ENCODE measurements at places on chromosomes 11 and 22.

GRCh38 chr11:75510004-75510722 lies 15.6 kb downstream of the GDPD5 start:
- DNase-seq: no peak

DNA sequence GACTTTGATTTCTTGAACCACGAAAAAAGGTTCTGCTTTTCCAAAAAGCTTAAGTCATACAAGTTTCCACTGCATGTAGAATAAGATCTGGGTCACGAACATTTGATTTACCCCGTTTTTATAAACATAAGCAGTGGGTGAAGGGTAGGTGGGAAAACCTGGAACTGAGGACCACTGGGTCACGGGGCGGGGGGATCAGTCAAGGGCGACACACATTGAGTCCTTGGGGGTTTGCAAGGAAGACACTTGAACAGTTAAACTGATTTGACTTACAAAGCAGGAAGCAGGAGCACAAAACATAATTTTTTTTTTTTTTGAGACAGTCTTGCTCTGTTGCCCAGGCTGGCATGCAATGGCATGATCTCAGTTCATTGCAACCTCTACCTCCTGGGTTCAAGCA lies 10.9 kb downstream of the FADS3 start:
- no peak for DNase-seq

GRCh38 chr22:37999640-38000272 lies 15.4 kb upstream of the SOX10 start:
- no peak for DNase-seq

- no peak for DNase-seq
Measured at GRCh38 chr11:82862379-82862778, 37.9 kb downstream of the PRCP start.

DNA sequence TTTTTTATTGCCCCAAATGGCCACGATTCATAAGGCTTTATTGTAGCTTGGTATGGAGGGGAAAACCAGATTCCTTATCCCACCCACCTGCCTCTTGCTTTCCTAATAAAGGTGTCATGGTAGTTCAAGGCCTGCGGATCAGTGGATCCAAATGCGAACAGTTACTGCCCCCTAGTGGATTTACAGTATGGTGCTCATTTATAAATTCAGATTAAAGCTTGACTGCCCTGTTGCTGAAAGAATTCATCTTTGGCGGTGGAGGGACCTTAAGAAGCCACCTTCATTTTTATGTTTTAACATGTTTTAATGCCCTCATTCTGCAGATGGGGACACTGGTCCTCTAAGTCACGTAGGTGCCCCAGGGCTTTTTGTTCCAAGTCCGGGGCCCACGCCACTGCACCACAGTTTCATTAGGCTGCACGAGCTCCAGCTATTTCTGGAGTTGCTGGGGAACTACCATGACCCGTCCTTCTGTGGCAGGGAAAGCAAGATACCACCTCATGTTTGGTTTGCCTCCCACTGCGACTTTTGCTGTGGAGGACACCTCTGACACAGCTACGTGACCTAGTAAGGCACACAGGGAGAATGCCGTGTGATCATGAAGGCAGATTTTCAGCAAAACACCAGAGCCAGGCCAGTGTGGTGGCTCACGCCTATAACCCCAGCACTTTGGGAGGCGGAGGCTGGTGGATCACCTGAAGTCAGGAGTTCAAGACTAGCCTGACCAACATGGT lies 15.6 kb upstream of the INCENP start:
- no peak for DNase-seq

- no peak for DNase-seq
Measured at GRCh38 chr11:102603576-102603975, 21.6 kb downstream of the MMP20 start.

DNA sequence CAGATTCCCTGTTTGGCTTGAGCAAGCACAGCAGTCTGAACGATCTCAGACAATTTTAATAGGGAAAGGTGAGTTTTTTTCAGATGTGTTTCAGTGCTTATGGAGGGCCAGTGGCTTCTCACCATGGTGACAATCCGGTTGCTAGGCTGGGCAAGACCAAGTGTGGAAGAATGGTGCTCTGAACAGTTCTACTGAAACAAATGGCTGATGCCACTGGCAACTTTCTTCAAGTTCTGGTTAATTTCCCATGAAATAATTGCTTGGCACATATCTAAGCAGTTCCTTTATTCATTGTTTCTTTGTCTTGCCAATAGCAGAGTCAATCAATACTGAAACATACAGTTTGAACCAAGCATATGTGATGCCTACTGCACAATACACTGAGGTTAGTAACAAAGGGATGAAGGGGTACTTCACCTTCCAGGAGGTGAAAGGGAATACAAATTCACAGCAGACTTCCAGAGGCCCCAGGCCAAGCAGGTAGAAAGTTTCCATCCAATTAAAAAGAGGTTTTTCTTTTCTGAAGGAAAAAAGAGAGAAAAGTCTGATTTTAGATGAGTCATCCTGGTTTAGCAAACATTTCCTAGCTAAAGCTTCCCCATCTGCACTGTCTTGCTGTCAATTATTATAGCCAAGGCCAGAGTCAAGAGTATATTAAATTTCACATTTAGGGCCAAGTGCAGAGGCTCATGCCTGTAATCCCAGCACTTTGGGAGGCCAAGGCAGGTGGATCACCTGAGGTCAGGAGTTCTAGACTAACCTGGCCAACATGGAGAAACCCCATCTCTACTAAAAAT lies 21.2 kb upstream of the NDUFC2 start:
- DNase-seq: no peak

DNA sequence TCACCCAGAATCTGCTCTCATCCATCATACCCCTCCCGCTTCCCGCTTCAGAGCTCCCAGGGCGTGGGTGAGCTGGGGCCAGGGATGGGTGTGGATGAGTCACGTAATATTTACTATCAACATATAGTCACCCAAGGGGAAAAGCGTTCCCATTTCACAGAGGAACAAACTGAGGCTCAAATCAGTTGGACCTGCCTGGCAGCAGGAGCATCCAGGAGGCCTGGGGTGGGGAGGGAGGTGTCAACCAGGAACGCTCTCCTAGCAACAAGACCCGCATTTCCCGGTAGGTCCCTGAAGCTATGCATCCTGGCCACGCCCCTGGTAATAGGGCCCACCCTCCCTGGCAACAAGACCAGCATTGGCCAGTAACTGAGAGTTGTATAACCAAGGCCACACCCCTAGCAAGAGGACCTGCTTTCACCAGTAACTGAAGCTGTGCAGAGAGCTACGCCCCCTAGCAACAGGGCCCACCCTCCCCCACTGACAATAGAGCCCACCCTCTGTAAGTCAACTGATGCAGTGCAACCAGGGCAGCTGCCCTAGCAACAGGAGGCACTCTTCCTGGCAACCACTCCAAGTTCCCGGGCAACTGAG lies 32.7 kb upstream of the TXNRD2 start:
- DNase-seq: no peak

DNA sequence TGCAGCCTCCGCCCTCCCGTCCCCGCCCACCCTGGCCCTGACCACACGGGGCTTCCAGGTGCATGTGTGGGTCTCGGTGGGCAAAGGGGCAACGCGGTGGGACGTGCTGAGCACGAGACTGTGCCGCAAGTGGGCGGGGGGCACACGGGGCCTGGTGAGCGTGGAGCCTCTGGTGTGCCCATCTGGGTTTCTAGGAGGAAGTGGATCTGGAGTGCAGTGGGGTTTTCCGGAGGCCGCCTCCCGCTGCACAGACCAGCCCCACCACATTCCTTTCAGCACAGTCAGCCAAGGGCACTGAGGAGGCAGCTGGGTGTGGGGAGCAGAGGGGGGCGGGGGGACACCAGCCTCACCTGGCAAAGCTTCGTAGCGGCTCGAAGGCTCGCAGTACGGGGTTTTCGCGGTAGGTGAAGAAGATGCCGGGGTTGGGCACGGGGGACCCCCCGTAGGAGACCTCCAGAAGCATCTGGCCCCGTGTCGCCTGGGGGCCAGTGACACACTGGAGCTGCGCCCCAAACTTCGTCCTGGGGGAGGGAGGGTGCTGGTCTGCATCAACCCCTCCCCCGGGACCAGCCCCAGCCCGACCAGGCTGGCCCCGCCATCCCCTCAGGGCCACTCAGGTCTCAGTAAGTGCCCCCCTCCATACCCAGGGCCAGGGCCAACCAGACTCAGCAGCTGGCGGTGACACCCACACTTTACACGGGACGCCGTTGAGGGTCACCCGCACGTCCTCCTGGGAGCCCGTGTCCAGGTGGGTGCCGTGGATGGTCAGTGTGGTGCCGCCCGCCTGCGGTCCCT lies 12.4 kb upstream of the MAPK11 start:
- DNase-seq: no peak

- no peak for DNase-seq
Measured at GRCh38 chr11:32575070-32575469, 8.6 kb upstream of the EIF3M start.

DNA sequence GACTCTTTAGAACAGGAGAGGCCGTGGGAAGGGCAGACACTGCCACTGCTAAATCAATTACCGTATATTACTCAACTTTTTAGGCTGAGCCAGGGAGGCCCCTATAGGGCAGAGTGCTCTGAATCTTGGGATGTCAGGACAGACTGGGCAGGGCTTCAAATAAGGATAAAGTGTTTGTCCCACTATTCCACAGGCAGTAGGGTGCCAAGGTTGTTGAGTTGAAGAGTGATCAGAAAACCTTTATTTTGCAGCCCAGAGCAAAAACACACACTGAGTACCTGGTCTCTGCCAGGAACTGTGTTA lies 1.6 kb upstream of the B4GAT1 start:
- no peak for DNase-seq

DNA sequence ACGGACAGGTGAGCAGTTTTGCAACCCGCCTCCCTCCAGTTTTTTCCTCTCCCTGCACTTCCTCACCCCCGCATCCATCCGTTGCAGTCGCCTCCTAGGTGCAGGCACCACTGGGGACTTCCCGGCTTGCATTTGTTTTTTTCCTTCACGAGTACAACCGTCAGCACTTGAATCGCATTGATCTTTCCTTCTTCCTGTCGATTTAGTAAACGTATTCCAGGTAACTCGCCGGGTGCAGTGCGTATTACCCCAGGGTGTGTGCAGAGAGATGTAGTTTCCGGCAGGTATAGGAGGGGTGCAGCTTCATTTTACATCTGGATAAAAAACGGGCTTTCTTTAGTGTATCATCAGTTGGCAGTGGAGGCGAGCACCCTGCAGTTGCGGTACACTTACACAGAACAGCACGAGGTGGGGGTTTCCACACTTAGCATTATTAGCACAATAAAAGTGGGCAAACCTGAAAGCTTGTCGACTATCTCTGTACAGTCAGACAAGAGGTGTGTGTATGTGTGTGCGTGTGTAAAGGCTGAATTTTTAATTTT lies at the start of gene SORL1-AS1:
Gene SORL1-AS1 (minus strand): TSS at position 359 of the 542 bp plus-strand sequence.
- peak; percentile 70 for DNase-seq

DNA sequence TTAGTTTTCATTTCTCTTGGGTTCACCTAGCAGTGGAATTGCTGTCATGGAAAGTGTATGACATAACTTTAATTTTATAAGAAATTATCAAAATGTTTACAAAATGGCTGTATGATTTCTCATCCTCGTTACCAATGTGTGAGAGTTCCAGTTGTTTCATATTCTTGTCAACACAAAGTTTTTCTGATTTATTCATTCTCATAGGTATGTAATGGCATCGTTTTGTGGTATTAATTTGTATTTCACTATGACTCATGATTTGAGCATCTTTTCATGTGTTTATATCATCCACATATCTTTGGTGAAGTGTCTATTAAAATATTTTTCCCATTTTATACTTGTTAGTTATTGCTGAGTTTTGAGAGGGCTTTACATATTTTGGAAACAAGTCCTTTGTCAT lies 5.5 kb downstream of the FAM111B start:
- DNase-seq: no peak

- DNase-seq: no peak
Measured at GRCh38 chr22:32905400-32905799, 103.9 kb downstream of the TIMP3 start.

- no peak for DNase-seq
Measured at GRCh38 chr11:21628641-21629040, 564.2 kb upstream of the ANO5 start.

- no peak for DNase-seq
Measured at GRCh38 chr11:116931206-116931953, 94.0 kb upstream of the APOA1 start.

DNA sequence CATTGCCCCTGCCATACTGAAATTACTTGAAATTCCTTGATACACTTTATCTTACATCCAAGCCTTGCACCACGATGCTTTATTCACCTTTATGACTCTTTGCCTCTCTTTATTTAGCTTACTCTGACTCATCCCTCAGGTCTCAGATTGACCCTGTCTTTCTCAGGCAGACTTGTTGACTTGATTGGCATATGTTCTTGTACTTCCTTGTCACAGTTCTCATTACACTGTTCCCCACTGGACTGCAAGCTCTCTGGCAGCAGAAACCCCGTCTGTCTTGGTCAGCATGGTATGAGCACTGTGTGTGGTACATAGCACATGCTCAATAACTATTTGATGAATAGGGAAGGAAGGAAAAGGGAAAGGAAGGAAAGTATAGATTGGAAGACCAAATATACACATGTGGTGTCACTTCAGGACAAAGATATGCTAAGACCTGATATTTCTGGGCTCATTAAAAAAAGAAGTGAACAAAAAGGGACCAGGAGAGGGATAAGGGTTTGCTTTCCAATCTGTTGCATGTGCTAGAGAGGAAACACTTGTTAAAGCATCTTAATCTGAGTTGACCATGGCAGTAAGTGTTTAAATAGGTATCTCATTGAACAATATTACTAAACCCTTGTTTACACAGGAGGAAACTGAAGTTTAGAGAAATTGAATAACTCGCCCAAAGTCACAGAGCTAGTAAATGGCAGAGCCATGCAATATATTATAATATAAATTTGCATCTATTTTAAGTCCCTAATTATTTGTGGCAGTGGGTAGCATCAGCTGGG lies 7.2 kb downstream of the LYVE1 start:
- no peak for DNase-seq

DNA sequence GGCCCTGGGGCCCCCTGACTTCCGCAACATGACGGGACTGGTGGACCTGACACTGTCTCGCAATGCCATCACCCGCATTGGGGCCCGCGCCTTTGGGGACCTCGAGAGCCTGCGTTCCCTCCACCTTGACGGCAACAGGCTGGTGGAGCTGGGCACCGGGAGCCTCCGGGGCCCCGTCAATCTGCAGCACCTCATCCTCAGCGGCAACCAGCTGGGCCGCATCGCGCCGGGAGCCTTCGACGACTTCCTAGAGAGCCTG lies 992 bp downstream of the LRFN4 start:
- no peak for DNase-seq

All from activated CD8-positive, alpha-beta memory T cell treated with anti-CD3 and anti-CD28 coated beads, Interleukin-2, amount 50 U/mL, for 48 hours (primary cell).